IPS DF 6.9 (cell line): ENCODE measurements at places on chromosomes 11 and 22.

DNA sequence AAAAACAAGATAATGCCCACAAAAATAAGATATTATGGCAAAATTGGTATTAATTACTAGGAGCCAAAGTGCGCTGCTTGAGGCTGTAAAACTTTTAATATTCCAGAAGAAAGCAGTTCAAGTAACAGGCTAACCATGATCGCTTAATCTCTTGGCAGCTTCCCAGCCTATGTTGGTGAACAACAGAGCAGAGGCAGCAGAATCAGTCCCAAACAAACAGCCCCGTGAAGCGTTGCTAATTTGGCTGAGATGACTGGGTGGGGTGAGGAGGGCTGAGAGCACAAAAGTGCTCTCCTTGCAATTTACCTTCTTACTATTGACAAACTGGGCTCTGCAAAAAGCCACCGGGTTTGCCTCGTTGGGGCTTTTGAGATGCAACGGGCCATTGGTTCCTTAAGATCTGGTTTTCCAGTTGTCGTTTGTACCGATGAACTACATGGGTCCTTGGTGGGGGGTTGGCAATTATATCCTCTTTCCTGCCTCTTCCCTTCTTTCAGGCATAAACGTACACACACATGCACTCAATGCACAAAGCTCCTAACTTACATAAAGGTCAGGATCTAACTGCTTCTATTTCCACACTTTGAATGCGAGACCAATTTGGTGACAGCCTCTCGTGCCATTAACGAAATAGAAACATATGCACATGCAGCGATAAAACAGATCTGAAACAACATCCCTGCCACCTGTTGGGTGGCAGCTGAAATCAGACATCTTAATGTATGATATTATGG, 407.6 kb upstream of the CADM1 start:
- no peaks in the 10 kb centered on the region for H3K27me3 ChIP-seq
- H3K27ac ChIP-seq, result no peak overlapping the region
- H3K36me3 ChIP-seq, result no peaks in the 10 kb centered on the region

DNA sequence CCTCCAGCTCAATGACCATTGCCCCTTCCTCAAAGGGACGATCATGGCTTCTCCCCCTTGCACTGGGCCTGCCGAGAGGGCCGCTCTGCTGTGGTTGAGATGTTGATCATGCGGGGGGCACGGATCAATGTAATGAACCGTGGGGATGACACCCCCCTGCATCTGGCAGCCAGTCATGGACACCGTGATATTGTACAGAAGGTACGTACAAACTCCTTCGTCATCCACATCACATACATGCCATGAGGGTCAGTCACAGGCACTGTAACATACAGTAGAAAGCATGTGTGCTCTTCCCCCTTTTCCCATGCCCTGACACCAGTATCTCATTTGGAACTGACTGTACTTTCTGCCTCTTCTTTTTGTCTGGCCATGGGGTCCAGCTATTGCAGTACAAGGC, 4.0 kb downstream of the TAF10 start:
- H3K27me3 ChIP-seq, result no peaks in the 10 kb centered on the region
- H3K36me3 ChIP-seq, result peaks cover 30% of the 10 kb centered on the region; the same call in 1 of the 2 replicates
- DNase-seq, result no peak
- peaks cover 2% of the 10 kb centered on the region; the same call in 1 of the 2 replicates for H3K4me1 ChIP-seq
- H3K27ac ChIP-seq, result no peak overlapping the region

- no peaks in the 10 kb centered on the region; the same call in 1 of the 2 replicates for H3K4me1 ChIP-seq
- H3K27ac ChIP-seq, result no peak overlapping the region
- DNase-seq, result no peak
These were observed 2.2 kb downstream of the DTX4 start for GRCh38 chr11:59173964-59174663.

- no peaks in the 10 kb centered on the region for H3K27me3 ChIP-seq
- H3K4me1 ChIP-seq, result no peaks in the 10 kb centered on the region
- no peak for DNase-seq
- H3K4me3 ChIP-seq, result no peak overlapping the region
- no peak overlapping the region for H3K27ac ChIP-seq
These were observed 322.7 kb downstream of the BLID start for GRCh38 chr11:121793291-121793690.

GRCh38 chr11:8354622-8355415, 91.1 kb upstream of the LMO1 start:
- DNase-seq, result no peak
- no peak overlapping the region for H3K27ac ChIP-seq
- no peaks in the 10 kb centered on the region for H3K36me3 ChIP-seq
- no peak overlapping the region for H3K4me3 ChIP-seq

DNA sequence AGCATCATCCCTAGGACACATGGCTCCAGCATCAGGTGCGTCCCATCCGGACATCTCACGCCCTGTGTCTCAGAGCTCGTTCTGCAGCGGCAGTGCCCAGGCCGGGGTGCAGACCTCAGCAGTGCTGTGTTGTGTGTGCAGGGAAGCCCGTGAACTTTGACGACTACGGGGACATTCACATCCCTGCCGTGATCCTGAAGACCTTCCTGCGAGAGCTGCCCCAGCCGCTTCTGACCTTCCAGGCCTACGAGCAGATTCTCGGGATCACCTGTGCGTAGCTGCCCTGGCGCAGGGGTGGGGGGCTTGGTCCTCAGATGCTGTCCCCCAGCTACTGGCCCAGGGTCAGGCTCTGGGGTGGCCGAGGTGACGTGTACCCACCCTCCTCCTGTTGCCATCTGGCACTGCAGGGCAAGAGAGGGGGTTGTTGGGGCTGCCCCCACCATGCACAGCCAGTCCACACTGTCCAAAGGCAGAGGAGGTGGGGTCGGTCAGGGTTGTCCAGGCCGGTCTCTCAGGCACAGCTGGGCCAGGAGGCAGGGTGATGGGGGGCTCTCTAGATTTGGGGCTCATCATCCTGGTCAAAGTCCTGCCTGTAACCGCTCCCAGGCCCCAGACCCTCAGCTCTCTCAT, 96.5 kb downstream of the ARHGAP8 start:
- no peak overlapping the region for H3K4me3 ChIP-seq
- DNase-seq, result no peak
- H3K36me3 ChIP-seq, result peaks cover 9% of the 10 kb centered on the region
- H3K27ac ChIP-seq, result no peak overlapping the region

DNA sequence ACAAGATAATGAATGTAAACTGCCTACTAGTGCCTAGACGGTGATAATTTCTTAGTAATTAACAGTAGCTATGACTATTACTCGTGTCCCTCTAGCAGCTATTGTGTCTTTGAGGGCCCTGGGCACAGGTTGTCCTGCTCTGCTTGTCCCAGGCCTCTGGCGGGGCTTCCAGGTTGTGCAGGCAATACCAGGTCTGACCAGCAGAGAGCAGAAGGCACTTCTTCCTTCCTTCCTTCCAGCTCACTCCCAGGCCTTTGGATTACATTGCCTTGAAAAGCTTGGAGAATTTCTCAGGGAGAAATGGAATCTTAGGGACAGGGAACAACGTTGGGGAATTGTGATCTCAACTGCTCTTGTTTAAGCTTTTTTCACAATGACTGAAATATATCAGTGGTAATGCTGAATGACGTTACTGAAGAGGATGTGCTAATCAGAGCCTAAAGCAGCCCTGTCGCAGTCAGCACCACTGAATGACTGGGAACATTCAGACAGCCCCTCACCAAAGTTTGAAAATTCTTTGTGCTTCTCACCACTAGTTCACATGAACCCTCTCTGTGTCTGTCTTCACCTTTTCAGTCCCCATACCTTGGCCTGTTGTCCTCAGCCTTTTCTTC, 8.4 kb upstream of the CCKBR start:
- H3K4me3 ChIP-seq, result no peak overlapping the region
- H3K36me3 ChIP-seq, result no peaks in the 10 kb centered on the region
- H3K27ac ChIP-seq, result no peak overlapping the region
- H3K4me1 ChIP-seq, result no peaks in the 10 kb centered on the region
- peak; percentile 68 for DNase-seq

- H3K4me3 ChIP-seq, result no peak overlapping the region
- DNase-seq, result no peak
- no peak overlapping the region for H3K27ac ChIP-seq
- no peaks in the 10 kb centered on the region for H3K36me3 ChIP-seq
- H3K27me3 ChIP-seq, result no peaks in the 10 kb centered on the region
These were observed 41.7 kb downstream of the THAP12 start for GRCh38 chr11:76339221-76339620.

GRCh38 chr11:12689029-12689755, 15.0 kb downstream of the TEAD1 start:
- H3K4me3 ChIP-seq, result no peak overlapping the region
- H3K27me3 ChIP-seq, result peaks cover 5% of the 10 kb centered on the region; the same call in 1 of the 2 replicates
- no peaks in the 10 kb centered on the region for H3K36me3 ChIP-seq

GRCh38 chr22:40583053-40583741, 53.3 kb downstream of the MRTFA start:
- DNase-seq, result no peak
- H3K27me3 ChIP-seq, result no peaks in the 10 kb centered on the region
- H3K4me3 ChIP-seq, result no peak overlapping the region

DNA sequence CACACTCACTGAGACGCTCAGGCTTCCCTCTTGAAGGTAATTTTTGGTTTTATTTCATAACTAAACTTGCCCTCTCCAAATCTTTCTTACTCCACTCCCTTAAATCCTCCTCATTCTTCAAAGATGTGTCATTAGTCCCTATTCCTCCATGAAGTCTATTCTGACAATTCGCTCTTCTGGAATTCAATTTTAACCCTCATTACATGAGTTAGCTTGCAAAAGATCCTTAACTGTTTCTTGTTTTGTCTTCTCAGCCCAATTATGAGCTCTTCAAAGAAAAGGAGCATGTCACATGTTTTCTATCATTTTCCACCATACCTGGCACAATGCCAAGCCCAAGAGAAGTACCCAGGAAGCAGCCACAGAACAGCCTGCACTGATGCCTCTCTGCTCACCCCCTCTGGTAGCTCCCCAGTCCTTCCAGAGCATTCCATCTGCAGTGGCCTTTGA, 13.0 kb downstream of the GALNT18 start:
- no peak overlapping the region for H3K4me3 ChIP-seq
- no peak for DNase-seq
- H3K27me3 ChIP-seq, result no peaks in the 10 kb centered on the region
- no peak overlapping the region for H3K27ac ChIP-seq

DNA sequence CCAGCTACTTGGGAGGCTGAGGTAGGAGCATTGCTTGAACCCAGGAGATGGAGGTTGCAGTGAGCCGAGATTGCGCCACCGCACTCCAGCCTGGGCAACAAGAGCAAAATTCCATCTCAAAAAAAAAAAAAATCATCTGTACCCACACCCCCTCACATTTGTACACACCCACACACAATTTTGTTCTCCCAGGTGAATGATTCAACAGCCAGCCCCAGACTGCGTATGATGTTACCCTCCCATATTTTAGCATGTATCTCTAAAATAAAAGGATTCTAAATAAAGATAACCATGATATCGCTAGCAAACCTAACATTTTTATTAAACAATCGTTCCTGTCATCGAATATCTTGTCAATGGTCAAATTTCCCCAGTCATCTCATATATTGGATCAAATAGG, 65.8 kb downstream of the BRD1 start:
- H3K27me3 ChIP-seq, result no peaks in the 10 kb centered on the region
- no peaks in the 10 kb centered on the region for H3K36me3 ChIP-seq
- H3K27ac ChIP-seq, result no peak overlapping the region
- no peaks in the 10 kb centered on the region for H3K4me1 ChIP-seq
- H3K4me3 ChIP-seq, result no peak overlapping the region
- no peak for DNase-seq

DNA sequence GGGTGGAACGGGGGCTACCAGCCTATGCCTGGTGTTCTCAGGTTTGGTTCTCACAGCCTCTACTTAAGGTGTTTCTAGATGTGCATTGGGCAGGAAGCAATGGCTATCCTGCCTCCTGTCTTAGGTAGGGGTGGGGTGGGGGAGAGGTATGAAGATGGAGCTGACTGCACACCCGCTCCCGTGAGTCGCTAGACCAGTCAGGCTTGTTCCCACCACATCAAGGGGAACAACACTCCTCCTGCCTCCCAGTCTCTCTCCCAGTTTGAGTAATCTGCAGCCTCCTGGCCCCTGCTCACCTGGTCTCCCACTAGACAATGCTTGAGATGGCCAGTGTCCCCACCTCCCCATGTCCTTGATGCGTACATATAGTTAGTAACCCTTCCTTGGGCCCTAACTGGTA, 79.3 kb upstream of the TENM4 start:
- H3K4me1 ChIP-seq, result no peaks in the 10 kb centered on the region
- no peak for DNase-seq
- no peak overlapping the region for H3K27ac ChIP-seq

GRCh38 chr11:64856382-64857227, 12.2 kb upstream of the CDC42BPG start:
- H3K27me3 ChIP-seq, result no peaks in the 10 kb centered on the region
- no peaks in the 10 kb centered on the region for H3K4me1 ChIP-seq
- no peak for DNase-seq
- no peak overlapping the region for H3K27ac ChIP-seq

DNA sequence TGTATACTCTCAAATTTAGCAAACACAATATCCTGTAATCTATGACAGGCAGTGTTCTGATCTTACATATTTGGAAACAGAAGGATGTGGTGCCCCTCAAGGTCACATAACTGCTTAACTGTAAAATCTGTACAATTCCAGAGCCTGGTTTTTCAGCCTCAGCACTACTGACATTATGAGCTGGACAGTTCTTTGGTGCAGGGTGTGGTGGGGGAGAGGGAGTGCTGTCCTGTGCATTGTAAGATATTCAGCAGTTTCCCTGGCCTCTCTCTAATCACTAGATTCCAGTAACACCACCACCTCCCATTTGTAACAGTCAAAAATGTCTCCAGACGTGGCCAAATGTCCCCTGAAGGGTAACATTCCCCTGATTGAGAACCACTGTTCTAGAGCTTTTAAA, 1.8 kb upstream of the OR5B21 start:
- no peak for DNase-seq
- no peaks in the 10 kb centered on the region for H3K27me3 ChIP-seq
- no peaks in the 10 kb centered on the region for H3K4me1 ChIP-seq
- no peak overlapping the region for H3K4me3 ChIP-seq
- no peaks in the 10 kb centered on the region for H3K36me3 ChIP-seq

DNA sequence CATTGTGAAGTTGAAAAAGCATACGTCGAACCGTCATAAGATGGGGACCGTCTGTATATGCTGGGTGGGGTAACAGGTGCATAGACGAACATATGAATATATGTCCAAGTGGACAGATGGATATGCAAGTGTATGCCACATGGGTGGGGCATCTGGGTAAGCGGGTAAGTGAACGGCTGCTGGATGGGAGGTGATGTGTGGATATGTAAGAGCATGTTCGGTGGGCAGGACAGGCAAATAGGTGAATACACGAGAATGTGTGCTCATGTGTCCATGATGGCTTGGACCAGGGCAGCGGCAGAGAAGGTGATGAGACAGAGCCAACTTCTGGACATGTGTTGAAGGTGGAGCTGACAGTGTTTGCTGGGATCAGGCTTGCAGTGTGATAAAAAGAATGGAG, 12.0 kb downstream of the IFITM10 start:
- DNase-seq, result no peak
- no peaks in the 10 kb centered on the region for H3K36me3 ChIP-seq
- H3K4me1 ChIP-seq, result no peaks in the 10 kb centered on the region
- no peak overlapping the region for H3K4me3 ChIP-seq
- H3K27me3 ChIP-seq, result 0 out of 2 replicates have a peak, but pooled peaks cover 1% of the 10 kb centered on the region

DNA sequence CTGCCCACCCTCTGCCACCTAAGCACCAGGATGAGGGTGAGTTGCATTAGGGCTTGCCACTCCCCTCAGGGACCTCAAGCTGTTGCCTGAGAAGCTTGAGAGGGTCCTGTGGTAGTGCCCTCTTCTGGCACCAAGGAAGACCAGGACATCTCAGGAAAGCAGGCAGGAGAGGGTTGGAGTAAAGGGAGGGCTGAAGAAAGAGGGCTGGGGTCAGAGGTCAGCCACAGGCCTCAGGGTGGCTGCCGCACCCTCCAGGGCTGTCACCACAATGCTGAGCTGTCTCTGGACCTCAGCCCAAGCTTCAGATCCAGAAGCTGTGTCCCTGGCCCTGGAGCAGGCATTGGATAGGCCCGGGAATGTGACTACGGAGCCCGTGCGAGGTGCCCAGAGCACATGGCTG, 4.1 kb downstream of the SAC3D1 start:
- no peak overlapping the region for H3K4me3 ChIP-seq
- DNase-seq, result no peak
- H3K4me1 ChIP-seq, result no peaks in the 10 kb centered on the region
- no peak overlapping the region for H3K27ac ChIP-seq
- peaks cover 20% of the 10 kb centered on the region for H3K36me3 ChIP-seq
- H3K27me3 ChIP-seq, result no peaks in the 10 kb centered on the region; the same call in 1 of the 2 replicates
